Fibroblast of pulmonary artery (primary cell): ENCODE measurements at places on chromosomes 4 and X.

DNA sequence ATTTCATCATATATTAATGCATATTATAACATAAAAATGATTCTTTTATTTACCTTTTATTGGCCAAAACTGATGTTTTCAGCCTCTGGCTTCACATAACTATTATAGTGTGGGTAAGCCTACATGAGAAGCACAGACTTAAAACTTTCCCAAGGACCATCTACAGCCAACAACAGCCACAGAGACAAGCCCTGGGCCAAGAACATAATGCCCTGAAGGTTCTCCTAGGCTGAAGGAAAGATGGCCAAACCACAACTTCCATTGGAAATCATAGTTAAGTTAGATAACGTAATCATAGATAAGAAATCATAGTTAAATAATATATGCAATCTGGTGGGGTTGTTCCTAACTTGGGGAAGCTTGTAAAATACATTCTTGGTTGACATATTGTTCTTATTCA lies 280.0 kb upstream of the EMCN start:
- peak; percentile 27 for DNase-seq

DNA sequence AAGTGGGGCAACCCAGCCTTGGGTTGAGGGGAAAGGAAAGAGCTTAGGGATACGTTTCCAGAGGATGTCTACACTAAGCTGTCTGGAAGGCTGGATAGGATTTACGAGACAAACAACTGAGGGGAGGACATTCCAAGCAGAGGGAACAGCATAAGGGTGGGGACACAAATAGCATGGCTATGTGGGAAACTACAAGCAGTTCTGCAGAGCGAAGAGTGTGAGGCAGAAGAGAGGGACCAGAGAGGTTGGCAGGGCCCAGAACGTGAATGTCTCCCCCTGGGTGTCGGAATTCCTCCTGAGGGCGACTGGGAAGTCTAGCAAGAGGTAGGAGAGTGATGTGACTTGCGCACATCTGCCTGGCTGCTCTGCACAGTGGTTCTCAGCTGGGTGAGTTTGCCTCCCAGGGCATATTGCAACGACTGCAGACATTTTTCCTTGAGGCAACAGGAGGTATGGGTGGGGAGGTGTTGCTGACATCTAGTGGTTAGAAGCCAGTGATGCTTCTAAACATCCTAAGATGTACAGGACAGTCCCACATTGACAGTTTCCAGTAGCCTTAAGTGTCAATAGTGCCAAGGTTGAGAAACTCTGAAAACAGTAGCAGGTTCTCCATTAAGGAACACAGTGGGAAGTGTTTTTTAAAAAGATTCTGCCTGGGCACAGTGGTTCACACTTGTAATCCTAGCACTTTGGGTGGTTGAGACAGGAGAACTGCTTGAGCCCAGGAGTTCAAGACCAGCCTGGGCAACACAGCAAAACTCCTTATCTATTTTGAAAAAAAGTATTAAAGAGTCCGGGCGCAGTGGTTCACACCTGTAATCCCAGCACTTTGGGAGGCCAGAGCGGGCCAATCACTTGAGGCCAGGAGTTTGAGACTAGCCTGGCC lies 9.2 kb downstream of the NDUFA1 start:
- DNase-seq = peak; percentile 67

- no peak for DNase-seq
Observed at GRCh38 chr4:8708401-8709021, 115.9 kb downstream of the CPZ start.

GRCh38 chr4:152417673-152418072 lies 118.2 kb downstream of the FBXW7 start:
- DNase-seq = no peak

GRCh38 chr4:53183754-53184153 lies 182.1 kb downstream of the SCFD2 start:
- no peak for DNase-seq

DNA sequence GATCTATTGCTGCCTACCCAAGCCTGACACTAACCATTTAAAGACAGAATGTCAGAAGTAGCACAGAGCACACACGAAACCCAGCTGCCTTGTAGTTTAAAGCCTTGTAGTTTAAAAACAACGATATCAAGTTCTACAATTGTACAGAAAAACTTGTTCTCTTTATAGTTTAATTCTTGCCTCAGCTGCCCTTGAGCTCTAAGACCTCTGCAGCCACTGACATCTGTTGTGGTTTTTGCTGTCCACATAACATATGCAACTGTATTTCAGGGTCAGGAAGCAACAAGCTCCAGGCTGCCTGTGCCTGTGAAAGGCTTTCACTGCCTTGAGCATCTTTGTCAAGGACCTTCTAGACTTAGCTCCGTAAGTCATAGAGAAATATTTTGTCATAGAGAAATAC lies 227.2 kb downstream of the SPCS3 start:
- peak; percentile 44 for DNase-seq

- DNase-seq = no peak
Observed at GRCh38 chr4:15340332-15340731, 87.5 kb upstream of the C1QTNF7 start.

DNA sequence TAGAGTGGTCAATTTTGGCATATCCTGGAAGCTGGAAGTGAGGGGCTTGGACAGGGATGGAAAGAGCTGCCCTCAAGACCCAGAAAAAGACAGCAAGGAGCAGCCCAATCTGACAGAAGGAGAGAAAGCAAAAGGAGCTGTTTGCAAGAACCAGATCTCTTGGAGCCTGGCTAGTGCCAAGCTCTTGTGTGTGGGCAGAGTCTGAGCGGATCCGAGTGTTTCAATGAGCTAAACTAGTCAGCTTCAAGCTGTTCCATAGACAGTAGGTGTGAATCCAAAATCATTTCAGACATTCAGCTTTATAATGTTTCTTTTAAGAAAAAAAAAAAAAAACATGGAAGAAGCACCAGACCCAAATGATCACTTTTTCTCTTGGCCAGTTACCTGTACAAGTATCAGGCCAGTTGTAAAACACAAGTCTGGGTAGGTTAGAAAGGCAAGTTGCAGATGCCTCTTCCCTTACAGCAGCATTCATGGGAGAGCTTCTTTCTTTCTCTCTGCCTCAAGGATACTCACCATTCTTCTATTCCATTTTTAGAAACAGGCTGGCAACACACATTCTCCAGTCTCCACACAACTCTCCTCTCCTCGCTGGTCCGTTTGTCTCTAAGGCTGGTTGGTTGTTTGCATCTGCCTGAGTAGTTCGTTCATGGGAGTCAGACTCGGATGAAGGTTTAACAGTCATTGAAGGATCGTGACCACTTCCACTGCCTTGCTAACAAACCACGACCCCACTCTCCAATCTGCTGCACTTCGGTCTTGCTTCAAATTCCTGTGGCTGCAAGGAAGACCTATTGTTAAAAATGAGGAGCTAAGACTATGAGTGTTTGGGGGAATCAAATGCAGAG lies 105.2 kb upstream of the GATB start:
- no peak for DNase-seq

DNA sequence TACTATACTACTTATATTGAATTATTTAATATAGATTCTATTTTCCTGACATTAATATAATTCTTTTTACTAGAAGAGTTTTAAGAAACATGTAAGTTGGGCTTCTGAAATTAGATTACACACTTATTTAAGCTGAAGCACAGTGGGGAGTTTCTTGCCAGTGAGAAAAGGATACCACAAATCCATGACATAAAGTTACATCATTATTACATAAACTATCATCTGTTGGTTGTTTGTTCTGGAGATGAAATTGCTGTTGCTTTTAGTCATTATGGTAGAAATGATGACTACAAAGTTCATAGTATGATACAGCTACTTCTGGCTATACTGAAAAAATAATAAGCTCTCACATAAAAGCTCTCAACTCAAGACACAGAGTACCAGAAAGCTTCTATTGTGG lies 880.4 kb downstream of the PCDH18 start:
- DNase-seq = no peak

GRCh38 chr4:113179091-113179490 lies 129.6 kb downstream of the ANK2 start:
- DNase-seq = no peak

DNA sequence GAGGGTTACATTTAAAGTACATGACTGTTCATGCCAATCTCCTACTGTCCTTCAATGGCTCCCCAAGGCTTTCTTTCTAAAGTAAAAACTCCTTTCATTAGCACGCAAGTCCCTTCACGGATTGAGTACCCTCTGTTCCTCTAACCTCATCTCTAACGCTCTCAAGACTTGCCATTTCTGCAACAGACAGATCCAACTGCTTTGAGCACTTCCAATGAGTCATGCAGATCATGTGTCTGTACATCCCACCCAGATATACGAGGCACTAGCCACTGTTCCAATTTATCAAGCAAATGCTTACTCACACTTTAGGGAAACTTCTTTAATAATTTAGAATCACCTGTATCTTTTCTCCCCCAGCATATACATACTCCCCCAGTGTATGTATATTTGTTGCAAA lies 332.5 kb upstream of the ZFP42 start:
- DNase-seq = no peak

GRCh38 chrX:23637187-23637586 lies 30.1 kb upstream of the PRDX4 start:
- DNase-seq = no peak
